ENCODE measurements at places on chromosomes 3 and 15.

GRCh38 chr15:101056366-101057334 lies 137.5 kb downstream of the LRRK1 start:
- DNase-seq = no peak

DNA sequence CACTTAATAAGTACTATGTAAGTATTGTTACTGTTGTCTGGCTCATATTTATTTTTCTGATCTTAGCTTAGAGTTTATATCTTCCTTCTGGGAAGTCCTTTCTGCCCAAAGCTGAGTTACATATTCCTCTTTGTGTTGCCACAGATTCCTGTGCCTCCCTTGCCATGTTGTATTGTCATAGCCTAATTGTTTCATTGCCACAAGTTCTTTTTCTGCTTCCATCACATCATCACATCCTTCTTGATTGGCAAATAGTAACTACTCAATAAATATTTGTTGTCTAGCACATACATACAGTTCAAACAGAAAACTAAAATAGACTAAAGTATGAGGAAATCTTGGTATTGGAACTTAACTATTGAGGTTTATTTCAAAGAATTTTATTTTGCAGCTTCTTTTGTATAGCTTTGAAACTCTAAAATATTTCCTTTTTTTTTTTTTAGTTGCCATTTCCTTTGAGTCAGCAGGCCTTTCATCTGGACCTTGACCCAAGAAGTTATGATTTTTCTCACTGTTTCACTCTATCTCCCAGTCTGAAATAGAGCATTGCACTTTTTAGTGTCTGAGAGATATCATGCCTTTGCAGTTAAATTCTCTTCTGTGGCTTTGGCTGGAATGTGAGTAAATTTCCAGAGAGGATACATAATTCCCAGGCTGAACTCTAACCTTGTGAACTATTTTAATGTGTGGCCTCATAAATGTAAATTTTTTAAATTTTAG lies 98.2 kb downstream of the ZNF609 start:
- no peak for DNase-seq

DNA sequence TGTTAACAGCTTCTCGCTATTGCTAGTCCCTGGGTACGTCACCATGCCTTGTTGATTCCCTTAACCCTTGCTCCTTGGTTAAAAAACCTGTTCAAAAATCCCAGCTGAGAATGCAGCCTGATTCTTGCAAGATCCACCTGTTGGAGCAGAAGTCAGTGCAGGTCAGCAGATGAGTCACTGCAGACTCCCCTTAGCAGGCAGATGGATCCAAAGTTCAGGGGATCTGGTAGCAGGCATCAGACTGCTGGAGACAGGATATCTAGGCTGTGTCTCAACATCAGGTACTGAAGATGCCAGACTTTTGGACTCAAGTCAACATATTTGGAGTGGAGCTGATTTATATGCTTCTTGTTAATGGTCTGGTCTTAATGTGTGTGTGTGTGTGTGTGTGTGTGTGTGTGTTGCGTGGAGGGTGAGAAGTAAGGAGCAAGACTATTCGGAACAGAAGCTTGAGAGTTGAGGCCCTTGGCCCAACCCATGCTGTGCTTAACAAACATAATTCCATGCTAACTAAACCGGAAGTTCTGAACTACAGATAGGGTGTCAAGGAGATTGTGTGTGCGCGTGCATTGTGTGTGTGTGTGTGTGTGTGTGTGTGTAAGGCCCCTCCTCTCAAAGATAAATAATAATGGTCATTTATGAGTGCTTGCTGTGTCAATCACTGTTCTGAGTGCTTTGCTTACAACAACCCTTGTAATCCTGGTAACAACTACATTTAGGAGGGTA lies 1.0 kb upstream of the C3orf52 start:
- no peak for DNase-seq

DNA sequence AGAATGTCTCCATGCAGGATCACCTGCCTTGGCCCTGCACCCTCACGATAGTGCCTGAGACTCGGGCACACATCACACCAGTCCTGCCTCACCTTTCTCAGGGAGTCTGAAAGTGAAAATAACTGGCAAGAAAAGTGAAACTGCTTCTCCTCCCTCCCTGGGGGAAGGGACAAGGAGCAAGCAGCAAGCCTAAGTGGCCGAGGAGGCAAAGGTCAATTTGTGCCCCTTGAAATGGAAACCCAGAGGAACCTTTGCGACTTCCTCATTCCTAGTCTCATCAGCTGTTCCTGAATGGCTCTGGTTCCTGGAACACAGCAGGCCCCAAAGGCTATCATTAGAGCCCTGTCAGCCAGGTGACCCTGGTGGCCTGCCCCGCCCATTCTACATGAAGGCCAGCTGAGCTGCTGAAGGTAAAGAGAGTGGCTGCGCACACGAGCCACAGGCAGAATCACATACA lies 28.0 kb upstream of the SLCO2A1 start:
- DNase-seq = no peak

DNA sequence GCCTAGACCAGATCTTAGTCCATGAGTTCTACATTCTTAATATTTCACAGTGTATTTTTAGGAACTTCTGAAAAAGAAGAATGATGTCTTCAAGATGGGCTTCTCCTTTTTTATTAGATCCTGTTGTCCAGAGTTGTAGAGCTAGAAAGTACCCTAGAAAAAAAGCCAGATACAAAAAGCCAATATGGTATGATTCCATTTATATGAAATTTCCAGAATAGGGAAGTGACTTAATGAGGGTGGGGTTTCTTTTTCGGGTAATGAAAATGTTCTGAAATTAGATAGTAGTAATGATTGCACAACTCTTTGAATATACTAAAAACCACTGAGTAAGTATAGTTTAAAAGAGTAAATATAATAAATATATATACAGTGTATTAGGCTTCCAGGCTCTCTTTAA lies 116.9 kb downstream of the NFKBIZ start:
- DNase-seq = no peak

DNA sequence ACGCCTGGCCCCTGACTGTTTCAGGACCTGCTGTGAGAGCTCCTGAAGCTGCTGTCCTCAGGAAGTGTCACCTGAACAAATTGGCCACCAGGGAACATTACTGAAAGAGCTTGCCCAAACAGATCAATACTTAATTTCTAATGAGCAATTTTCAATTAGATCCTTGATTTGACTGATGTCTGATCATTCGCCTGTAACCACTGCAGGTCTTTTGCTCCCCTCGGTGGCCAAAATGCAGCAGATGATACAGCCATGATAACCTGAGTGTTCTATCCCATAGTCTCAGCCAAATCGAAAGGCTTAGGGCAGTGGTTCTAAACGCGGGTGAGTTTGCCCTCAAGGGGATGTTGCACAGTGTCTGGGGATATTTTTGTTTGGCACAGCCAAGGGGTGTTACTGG lies 57.6 kb upstream of the MEX3B start:
- DNase-seq = no peak

DNA sequence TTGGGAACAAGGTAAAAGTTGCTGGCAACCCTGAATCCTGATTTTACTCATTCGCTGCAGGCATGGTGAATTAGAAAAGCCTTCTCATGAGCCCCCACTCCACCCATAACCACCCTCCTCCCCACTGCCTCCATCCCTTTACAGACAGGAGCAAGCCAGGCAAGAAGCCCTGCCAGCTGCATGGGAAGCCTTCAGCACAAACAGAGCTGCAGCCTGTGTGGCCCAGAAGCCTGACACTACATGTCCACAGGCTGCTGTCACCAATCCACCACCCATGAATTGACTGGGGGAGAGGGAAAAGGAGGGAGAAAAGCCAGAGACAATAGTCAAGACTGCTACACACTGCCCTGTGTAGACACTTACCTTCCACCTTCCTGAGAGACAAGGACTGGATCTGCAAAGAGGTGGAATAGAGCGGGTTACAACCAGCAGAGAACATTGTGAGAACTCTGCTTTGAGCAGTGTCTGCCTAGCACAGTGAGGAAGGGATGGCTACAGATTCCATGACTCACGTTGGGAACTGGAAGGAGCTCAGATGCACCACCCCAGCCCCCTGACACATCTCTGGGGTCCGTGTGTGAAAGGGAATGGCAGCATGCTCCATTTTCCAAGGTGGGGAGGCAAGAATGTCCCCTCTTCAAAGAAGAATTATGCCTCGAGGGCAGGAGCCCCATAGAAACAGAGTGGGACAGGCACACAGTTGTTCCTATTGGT lies 33.9 kb downstream of the DZIP1L start:
- no peak for DNase-seq

GRCh38 chr15:73886717-73887345 lies 13.5 kb downstream of the TBC1D21 start:
- DNase-seq = no peak

- DNase-seq = no peak
Measured at GRCh38 chr15:67146234-67146633, 80.8 kb downstream of the SMAD3 start.

DNA sequence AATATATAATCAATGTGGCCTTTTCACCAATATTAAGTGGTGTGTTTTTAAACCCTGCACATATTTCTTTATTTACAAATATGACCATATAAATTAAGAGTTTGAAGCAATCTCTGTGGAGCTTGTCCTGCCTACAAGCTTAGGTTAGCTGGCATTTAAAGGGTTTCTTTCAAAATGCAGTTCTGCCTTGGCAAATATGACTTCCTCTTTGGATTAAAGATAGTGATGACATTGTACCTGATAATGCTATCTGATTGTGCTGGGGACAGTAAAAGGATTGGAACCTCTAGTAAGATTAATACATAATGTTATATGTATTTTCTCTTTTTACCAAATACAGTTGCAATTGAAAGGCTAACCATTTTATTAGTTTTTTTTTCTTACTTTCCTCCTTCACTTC lies 249.1 kb downstream of the OTOL1 start:
- no peak for DNase-seq

GRCh38 chr3:65827076-65827475 lies 211.6 kb downstream of the MAGI1 start:
- DNase-seq = no peak

DNA sequence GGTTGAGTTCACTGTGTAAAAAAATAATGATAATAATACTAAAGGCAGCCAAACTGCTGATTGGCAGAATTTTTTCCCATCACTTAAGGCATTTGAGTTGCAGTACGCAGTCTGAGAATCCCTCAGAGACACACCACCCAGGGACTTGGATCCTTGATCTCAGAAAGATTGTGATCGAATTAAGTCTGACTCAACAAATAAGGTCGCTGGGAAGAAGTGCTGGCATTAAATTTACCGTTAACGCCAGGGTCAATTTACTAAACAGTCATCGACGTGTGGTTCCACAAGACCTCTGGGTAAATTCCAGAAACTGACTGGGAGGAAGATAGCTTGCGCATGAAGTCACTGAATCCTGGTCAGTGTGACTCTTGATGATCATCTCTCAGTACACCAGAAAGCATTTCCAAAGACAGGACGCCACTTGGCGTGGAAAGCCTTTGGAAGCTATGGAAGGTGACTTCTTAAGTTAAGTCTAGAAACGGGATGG lies 48.3 kb upstream of the CGNL1 start:
- DNase-seq = no peak

DNA sequence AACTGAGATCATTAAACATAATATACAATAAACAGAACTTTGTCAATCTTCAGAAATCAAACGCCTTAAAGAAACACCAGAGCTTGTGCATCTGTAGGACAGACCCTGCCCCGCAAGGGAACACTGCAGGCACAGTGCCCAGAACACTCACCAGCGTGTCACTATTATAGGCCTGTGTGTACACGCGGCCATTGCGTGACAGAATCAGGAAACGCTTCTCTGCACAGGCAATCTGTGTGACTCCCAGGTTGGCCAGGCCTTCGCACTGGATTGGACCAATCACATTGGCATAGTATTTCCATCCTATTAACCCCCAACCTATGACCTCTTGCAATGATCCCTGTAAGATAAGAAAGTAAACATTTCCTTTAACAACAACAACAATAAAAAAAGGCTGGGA lies 52.9 kb downstream of the HERC2 start:
- DNase-seq = no peak

DNA sequence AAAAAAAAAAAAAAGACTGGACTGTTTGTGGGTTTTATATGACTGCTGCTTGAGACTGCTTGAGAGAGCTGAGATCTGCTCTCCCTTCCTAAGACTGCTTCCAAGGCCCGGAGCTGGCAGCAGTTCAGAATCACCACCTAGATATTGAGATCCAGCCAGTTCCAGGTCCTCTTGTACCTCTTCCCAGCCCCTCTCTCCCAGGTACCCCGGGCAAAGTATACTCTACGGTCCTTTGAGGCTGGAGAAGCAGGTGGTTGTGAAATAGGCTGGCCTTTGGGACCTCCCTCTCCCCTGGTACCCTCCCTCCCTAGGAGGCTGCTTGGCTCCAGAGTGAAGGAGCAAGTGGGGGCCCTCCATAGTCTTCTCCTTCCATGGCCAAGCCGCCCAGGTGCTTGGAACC lies 12.6 kb upstream of the BAHD1 start:
- no peak for DNase-seq

- no peak for DNase-seq
Measured at GRCh38 chr3:32256206-32256605, 17.7 kb downstream of the CMTM8 start.

- DNase-seq = no peak
Measured at GRCh38 chr3:155946178-155946577, 75.7 kb downstream of the GMPS start.

GRCh38 chr3:109187390-109187789 lies 50.9 kb downstream of the C3orf85 start:
- no peak for DNase-seq

DNA sequence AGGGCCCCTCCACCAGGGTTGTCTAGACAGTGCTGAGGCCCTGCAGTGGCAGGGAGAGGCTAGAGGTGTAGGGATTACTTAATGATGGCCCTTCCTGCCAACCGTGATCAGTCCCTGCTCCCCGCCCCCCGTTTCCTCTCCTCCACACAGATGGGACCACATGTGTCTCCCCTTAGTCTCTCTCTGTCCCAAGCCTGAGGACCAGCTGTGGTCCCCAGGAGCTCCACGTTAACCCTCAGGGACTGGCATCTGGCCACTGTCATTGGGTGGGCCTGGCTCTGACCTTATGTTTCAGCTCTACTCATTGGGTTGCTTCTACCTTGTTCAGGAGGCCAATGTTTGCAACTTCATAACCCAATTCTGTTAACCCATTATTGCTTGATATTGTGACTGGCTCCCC lies 6.0 kb upstream of the ALPK3 start:
- no peak for DNase-seq

DNA sequence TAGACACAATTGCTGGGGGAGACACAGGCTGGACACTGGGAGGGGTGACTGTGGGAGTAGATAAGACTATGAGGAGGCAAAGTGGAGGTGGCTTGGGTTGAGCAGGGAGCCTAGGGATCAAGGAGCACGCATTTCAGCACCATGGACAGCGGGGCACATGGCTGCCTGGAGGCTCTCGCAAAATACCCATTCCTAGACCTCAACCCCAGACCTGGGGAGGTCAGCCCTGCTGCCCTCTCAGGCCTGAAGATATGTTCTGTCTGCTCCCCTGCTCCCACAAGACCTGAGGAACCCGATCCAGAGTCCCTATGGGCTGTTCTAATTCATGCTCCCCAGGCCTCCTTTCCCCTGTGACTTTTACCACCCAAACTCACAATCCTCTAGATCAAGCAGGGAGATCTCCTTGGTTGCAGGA lies 16.0 kb upstream of the CPEB1 start:
- no peak for DNase-seq

GRCh38 chr15:59290295-59291212 lies 82.1 kb downstream of the MYO1E start:
- no peak for DNase-seq

DNA sequence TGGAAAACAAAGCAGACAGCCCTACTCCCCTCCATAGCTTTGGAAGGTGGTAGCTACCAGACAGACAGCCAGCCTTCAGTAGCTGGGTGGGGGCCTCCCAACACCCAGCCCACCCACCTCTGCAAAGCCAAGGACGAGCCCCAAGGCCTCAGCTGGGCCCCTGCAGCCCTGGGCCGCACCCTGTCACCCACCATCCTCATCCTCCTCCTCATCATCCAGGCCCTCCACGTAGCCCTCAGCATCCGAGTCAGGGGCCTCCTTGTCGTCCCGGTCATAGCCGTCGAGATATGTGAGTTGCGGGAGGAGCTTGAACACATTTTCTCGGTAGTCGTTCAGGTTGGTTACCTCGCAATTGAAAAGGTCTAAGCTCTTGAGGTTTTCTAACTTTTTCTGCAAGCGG lies 36.5 kb downstream of the ANP32A start:
- no peak for DNase-seq

All from stimulated activated CD4-positive, alpha-beta T cell treated with anti-CD3 and anti-CD28 coated beads, Interleukin-1b, Interleukin-23, amount 100 ng/mL, for 4 hours (primary cell).